Foreskin keratinocyte (primary cell): ENCODE measurements at places on chromosomes 13 and 19.
A peak's percentile ranks its signal among the peaks of the same experiment; 100 is the strongest.

GRCh38 chr19:28727480-28728159 is 485.3 kb downstream of the UQCRFS1 start:
- no peak for DNase-seq

DNA sequence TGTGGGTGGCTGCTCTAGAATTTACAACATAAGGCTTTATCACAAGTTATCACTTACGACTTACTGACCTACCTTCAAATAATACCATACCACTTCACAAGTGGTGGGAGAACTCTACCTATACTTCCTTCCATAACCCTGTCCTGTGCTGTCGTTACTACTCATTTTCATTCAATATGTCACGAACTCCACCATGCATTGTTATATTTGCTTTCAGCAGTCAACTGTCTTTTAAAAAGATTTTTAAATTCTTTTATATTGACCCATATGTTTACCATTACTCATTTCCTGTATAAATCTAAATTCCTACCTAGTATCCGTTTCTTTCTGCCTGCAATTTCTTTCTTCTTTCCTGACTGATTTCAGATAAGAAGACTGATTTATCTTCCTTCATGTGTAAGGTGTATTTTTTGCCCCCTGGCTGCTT is 200.0 kb downstream of the KLF12 start:
- DNase-seq, result peak; percentile 37

- no peak for DNase-seq
Observed at GRCh38 chr13:90632184-90632583, 715.3 kb upstream of the MIR17HG start.

GRCh38 chr19:18777301-18778075 is 13.6 kb downstream of the COMP start:
- no peak for DNase-seq

GRCh38 chr13:103961129-103961528 is 894.9 kb upstream of the SLC10A2 start:
- no peak for DNase-seq

GRCh38 chr19:55699221-55699620 is 24.2 kb downstream of the EPN1 start:
- DNase-seq, result no peak

- no peak for DNase-seq
Observed at GRCh38 chr13:28136916-28137315, 1.4 kb upstream of the PAN3 start.
